ENCODE measurements at places on chromosomes 12 and 14.

- no peak for DNase-seq
These were observed 83.7 kb downstream of the NINJ2 start for GRCh38 chr12:579420-580110.

GRCh38 chr14:96748362-96748761 is 48.8 kb upstream of the VRK1 start:
- DNase-seq: no peak

DNA sequence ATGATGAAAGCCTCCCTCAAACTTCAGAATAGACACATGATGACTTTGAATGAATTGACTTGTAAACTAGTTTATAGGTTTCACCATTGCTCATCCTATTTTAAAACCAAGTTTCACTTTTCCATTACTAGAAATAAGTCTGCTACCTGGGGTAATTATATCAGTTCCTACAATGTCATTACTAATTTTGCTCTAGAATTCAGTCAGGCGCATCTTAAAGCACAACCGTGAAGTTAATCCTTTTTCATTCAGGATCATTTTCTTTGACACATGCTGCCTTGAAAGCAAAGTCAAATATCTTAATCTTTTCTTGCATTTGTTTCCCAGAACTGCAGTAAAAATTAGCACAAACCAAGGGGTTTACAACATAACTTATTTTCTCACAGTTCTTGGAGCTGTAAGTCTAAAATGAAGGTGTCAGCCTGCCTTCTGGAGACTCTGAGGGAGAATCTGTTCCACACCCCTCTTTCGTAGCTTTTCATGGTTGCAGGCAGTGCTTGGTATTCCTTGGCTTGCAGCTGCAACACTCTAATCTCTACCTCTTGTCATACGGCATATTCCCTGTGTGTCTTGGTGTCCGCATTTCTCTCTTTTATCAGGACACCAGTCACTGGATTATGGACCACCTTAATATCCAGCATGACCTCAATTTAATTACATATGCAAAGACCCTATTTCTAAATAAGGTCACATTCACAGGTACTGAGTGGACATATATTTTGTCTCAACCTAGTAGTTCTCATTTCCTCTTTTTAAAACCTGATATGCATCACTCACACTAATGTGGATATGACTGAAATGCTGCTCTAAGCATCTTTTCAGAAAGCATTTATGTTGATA is 114.3 kb upstream of the PDZRN4 start:
- peak; percentile 53 for DNase-seq

DNA sequence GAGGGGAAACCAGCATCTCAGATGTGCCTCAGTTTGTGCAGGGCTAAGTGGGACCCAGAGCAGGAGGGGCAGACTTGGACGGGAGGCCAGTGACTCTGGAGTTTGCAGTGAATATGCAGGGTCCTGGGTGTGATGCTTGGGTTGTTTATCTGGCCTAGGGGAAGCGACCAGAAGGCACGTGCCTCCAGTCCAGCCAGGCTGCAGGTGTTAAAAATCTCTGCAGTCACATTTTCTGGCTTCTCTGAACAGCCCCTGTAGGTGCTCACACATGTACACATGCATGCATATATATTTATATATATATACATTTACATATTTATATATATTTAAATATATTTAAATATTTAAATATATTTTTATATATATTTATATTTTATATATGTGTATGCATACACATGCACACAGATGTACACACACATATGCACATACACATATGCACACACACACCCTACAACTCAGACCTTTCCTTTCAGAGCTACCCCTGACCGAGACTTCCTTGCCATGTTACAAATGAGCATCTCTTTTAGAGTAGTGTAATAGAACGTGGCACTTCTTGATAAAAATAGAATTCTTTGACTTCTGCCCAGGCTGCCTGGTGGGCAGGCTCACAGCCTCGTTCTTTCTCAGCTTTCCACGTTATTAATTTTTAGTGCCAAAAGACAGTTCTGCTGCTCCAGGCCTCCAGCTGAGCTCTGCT is 26.8 kb upstream of the TCL1B start:
- DNase-seq: no peak

GRCh38 chr12:41277946-41278267 is 89.8 kb downstream of the PDZRN4 start:
- no peak for DNase-seq

DNA sequence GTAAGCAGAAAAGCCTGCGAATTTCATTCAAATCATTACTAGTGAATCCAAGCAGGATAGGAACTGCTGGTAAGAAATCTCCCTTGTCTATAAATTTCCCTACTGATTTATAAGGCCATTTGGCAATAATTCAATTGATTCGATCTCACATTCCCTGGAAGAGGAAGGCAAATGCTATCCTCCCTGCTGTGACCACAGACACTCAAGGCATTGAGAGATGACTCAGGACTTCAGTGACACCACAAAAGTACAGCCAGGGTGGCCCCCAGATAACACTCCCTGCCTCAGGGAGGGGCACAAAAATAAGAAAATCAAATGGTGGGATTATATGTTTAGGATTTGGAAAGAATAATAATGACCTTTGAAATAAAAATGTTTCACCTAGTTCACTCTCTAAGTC is 162.7 kb downstream of the GRIP1 start:
- no peak for DNase-seq
